ENCODE measurements at places on chromosomes 13 and 19.

DNA sequence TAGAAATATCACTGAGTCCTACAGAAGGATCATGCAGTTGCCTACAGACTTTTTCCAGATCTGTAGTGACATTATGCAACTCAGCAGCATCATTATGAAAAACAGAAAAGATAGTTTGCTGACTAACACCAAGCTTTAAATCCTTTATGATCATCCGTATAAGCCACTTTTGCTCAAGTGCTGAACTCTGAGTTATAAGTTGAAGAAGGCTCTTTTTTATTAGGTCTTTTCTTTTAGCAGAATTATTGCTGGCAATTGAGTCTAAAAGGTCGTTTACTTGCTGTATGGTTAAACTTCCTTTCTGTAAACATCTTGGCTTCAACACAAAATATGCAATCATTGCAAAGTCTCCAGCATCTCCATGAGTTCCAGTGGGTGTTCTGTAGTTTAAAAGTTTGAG lies 4.8 kb downstream of the LIG4 start:
- no peak for DNase-seq

DNA sequence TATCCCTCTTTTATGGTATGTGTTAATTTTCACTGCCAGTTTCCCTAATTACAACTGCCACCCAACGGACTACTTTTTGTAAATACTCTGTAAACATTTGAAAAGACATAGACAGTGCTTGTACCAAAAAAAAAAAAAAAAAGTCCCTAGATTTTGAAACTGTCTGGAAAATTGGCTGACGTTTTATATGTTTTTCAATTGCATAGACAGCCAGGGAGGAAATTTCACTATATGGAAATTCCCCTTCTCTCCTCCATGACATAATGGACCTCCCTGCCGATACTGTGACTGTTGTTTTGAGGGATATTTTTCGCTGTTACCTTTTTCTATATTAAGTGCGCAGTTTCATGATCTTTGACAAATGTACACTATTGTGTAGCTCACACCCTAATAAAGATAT lies 43.4 kb downstream of the C13orf42 start:
- no peak for DNase-seq

DNA sequence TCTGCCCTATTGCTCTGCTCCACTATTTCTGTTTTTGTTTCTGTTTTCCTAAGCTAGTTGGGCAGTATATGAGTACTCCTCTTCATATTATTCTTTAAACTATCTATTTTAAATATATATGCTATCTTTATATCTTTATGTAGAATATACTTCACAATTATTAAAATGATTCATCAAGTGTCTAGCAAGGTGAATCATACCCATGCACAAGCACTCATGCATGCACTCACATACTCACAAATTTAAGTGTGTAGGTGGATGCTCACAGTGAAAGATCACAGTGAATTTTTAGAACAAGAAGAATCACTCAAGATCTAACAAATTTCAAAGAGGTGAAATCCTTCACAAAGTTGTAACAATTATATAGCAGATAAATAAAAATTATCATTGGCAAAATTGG lies 435.6 kb upstream of the SLITRK5 start:
- DNase-seq = no peak

- DNase-seq = no peak
These were observed 8.1 kb downstream of the SARS2 start for GRCh38 chr19:38922482-38922881.

- no peak for DNase-seq
These were observed 58.9 kb downstream of the RAP2A start for GRCh38 chr13:97492684-97493371.

Measured in dorsolateral prefrontal cortex (tissue), 122 donors.